Fibroblast of the conjunctiva (primary cell): ENCODE measurements at places on chromosomes 11 and 22.
A peak's percentile ranks its signal among the peaks of the same experiment; 100 is the strongest.

- DNase-seq: no peak
Measured at GRCh38 chr11:125177543-125177942, 13.0 kb downstream of the PKNOX2 start.

GRCh38 chr11:63573881-63574855, 11.0 kb upstream of the PLAAT2 start:
- DNase-seq: peak; percentile 61

DNA sequence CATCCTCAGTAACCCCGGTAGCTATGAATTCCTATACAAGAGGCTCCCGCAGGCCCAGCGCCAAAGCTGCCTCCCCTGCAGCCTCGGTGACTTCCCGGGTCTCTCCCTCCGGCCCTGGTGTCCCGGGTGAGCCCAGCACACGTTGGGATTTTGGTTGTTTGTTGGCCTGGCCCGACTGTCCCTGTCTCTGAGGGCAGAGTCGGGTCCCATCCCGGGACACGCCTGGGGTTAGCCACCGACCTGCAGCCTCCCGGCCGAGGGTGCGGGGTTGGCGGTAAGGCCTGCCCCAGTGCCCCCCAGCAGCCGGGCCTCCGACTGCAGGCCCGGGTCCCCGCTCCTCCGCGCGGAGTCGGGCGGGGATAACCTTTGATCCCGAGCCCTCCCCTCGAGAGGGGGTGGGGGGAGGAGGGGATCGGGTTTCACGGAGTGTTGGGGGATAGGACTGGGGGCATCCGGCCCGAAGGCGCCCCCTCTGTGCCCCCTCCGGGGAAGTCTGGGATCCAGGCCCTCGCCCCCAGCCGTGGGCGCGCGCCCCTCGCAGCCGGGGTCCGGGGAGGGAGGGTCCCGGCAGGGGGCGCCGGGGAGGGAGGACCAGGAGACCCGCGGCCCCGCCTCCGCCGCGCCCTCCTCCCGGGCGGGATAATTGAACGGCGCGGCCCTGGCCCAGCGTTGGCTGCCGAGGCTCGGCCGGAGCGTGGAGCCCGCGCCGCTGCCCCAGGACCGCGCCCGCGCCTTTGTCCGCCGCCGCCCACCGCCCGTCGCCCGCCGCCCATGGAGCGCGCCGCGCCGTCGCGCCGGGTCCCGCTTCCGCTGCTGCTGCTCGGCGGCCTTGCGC, at the start of gene FBLN1:
FBLN1 (plus strand) TSS at position 669 of the 835 bp plus-strand sequence; CDS start at position 772, 103 bp downstream.
- no peak for DNase-seq

DNA sequence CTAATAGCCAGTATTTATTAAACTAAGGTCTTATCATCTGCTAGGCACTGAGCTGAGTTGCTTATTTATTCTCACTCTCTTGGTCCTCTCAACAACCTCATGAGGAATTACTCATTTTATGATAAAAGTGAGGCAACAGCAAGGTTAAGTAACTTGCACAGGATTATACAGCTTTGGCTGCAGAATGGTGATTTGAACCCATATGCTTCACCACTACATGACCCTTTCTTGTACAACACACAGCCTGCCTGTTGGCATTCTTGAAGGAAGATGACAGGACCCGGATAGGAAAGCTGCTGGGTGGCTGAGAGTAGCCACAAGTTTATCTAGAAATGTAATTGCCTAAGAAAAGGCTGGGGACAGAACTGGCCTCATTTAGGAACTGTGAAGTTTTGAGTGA, 5.3 kb upstream of the PARVA start:
- DNase-seq: no peak

GRCh38 chr22:22397292-22397870, 111.2 kb downstream of the ZNF280B start:
- no peak for DNase-seq

DNA sequence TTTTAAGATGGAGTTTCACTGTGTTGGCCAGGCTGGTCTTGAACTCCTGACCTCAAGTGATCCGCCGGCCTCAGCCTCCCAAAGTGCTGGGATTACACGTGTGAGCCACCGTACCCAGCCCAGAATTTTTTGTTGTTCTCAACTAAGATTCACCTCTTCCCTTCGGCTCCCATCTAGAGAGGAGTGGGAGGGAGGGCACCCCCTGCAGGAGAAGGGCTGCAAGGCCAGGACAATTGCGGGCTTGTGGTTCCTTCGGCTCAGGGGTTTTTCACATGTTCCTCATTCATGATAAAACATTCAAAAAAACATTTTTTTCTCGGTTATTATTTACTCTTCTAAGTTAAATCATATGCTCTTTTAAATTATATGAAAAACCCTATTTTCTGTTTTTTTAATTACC, 201.1 kb upstream of the LRRC4C start:
- DNase-seq: no peak

DNA sequence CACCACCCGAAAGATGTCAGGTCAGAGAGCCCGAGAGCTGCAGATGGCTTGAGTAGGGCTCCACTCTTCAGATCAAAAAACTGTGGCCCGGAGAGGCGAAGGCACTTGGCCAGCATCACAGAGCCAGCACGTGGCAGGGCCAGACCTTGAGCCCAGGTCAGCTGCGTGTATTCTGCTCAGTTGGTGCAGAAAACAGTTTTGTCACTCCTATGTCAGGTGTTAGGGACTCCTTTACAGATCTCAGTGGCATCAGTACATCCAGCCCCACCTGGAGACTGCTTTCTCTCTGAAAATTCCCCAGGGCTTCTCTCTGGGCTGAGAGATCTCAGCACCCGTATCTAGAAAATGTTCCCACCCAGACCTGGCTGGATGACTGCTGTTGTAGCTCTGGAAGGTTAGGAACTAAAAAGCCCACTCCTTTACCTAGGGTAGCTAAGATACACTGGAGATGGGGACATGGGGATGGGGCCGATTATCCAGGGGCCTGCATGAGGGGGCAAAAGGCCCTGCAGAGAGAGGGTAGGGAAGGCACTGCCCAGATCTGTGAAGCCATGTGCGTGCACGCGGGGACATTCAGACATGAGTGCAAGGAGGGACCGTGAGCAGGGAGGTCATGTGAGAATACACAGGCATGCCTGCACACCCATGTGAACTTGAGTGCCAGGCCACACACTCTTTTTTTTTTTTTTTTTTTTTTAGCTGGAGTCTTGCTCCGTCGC, 3.4 kb downstream of the APOA1 start:
- no peak for DNase-seq

- DNase-seq: no peak
Measured at GRCh38 chr11:23079382-23079813, 219.1 kb upstream of the CCDC179 start.

- DNase-seq: no peak
Measured at GRCh38 chr22:45783690-45784089, 112.1 kb downstream of the ATXN10 start.
